DMS79 treated with DMSO at 0.1 percent for 48 hours (cell line): ENCODE measurements at places on chromosomes 3 and 15.

- DNase-seq, result peak; percentile 7
Measured at GRCh38 chr15:75723847-75724660, 11.4 kb upstream of the CSPG4 start.

DNA sequence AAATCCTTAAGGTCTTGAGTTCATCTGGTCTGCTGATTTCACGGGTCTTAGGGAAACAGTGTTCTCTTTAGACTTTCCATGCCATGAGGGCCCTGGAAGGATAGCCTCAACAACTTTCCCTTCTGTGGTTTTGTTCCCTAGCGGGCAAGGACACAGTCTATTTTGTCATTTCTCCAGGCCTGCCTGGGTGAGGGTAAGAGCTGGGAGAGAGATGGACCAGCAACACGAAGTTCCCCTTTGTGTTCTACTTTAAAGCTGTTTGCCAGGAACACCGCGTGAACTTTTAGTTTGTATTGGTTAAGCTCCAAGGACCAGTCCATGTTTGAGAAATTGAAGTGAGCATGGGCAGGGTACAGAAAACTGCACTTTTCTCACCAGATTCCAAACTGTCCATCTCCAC lies 20.9 kb downstream of the ST3GAL6 start:
- DNase-seq, result no peak

GRCh38 chr3:138468886-138469285 lies 34.5 kb downstream of the ESYT3 start:
- peak; percentile 7 for DNase-seq

DNA sequence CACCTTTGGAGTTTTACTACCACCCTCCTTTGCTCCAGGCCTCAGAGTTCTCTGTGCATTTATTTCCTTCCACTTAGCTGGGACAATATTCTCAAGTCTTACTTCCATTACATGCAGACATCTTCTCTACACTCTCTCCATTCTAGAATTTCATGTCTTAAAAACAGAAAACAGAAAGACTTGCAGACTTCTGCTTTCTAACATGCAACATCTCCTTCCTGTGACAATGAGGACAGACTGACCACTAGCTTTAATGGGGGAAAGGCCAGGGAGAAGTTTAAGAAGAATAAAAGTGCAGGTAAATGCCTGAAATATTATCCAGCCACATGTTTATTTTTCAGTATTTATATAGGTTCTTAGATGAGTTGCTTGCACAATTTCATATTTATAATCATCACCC lies 17.1 kb upstream of the CSTA start:
- no peak for DNase-seq

DNA sequence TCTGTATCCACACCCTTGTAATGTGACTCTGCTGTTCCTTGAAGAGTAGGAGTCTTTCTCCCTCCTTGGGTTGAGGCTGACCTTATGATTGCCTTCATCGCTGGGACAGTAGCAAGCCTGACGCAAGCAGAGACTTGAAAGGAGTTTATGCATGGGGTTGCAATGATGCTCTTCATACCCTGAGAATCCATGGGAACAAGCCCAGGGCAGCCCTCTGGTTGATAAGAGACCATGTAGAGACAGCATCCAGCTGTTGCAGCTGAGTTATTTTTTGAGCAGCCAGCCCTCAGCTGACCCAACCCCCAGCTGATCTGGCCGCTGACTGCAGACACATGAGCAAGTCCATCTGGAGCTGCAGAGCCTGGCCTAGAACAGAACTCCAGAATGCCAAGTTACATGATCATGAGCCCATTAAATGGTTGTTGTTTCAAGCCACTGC lies 60.6 kb upstream of the ARNT2 start:
- DNase-seq, result no peak

DNA sequence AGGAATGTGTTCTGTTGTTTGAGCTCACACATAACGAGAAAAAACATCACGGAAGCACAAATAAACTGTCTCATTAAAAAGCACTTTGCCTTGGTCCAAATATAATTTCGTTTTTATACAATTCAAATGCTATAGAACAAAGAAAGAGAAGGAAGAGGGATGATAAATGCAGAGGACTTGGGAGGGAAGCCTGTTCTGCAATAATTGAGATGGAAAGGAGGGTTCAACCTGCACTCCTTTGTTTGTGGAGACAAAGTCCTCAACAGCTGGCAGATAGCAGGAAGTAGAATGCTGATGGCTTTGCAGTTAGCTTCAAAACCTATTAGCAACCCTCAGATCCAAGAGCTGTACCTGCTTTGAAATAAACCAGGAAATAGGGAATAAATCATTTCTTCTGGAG lies 1010.8 kb downstream of the FHIT start:
- peak; percentile 13 for DNase-seq

GRCh38 chr3:64717411-64717810 lies 29.6 kb upstream of the ADAMTS9 start:
- no peak for DNase-seq

GRCh38 chr3:45701172-45701867 lies 12.1 kb downstream of the SACM1L start:
- no peak for DNase-seq

DNA sequence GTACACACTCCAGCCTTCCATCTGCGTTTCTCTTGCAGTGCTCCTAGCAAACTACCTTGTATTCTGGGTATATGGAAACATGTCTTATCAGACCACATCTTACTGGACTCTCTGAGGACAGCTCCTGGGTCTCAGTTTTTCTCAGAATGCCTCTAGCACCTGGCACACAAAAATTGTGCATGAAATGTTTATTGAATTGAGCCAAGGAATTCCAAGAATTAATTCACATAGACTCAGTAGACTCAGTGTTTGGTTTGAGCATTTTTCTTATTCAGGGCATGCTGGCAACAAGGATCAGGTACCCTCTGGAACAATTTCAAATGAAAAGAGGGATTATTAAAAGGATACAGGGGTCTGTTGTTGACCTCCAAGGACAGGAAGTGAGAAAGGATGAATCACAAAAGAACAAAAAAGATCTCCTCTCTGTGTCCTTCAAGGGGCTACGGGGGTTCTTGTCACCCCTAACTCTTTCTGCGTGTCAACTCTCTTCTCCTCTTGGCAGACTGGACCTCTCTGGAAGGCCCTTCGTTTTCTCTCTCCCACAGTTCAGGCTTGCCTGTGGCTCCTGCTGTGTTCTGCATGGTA lies 270.0 kb upstream of the HES1 start:
- DNase-seq, result no peak

DNA sequence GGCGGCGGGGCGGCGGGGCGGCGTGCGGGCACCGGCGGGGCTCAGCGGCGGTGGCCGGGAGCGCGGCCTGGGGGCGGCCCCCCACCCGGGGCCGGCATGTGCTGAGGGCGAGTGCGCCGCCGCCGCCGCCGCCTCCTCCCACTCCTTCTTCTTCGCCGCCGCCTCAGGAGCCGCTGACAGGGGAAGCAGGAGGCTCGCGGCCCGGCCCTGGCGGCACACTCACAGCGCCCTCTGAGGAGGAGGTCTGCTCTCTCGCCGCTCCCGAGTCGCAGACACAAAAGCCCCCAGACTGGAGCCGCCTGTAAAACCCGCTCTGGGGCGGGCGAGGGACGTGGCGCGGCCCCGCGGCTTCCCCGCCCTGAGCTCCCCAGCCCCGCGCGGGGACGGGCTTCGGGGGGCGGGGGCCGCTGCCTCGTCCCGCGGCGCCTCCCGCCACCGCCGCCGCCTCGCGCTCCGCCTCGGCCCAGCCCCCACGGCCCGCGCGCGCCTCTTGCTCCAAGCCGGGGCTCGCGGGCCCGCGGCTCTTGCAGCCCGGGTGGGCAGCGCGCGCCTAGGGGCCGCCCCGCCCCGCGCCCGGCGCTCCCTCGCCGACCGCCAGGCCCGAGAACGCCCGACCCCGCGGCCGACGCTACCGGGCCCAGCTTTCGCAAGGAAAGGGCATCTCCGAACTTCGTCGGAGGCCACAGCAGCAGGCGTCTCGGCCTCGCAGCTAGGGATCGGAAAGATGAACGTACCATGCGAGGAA lies at the start of gene PYGO1:
TSS of gene PYGO1 (minus strand) at position 276 of the 745 bp plus-strand sequence. CDS start 462 bp downstream, outside the sequence.
- peak; percentile 13 for DNase-seq

DNA sequence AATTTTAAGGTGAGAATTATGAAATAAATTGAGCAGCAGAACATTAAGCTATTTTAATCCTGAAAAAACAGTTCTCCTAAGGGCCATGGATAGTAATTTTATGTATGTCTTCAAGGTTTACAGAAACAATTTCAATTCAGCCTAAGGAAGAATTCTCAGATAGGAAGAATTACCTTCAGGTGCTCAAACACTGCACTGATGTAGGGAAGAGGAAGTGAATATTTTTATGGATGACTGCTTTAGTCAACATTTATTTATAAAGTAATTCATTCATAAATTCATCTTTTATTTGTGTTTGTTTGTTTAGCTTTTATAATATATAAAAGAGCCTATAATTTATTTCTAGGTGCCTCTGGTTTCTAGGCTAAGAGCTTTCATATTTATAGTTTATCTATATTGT lies 620.7 kb downstream of the NAALADL2 start:
- no peak for DNase-seq

DNA sequence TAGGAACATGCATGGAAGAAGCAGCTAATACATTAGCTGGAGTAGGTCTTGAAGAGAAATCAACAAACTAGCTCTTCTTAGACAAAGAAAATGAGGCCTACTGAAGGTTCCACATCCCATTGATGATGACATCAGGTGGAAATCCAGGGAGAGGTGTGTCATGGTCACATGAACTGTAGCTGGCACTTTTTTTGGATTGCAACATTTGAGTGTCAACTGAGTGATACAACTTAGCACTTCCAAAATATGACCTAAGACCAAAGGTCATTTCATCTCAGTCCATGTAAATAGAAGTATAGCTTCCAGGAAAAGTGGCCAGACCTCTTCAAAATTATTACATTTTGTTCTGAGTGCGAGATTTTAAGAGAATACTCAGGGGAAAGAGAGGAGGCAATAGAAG lies 117.2 kb upstream of the MEIS2 start:
- DNase-seq, result no peak

- no peak for DNase-seq
Measured at GRCh38 chr3:69292959-69293574, 92.8 kb downstream of the FRMD4B start.

GRCh38 chr3:190746986-190747385 lies 115.5 kb downstream of the GMNC start:
- no peak for DNase-seq

DNA sequence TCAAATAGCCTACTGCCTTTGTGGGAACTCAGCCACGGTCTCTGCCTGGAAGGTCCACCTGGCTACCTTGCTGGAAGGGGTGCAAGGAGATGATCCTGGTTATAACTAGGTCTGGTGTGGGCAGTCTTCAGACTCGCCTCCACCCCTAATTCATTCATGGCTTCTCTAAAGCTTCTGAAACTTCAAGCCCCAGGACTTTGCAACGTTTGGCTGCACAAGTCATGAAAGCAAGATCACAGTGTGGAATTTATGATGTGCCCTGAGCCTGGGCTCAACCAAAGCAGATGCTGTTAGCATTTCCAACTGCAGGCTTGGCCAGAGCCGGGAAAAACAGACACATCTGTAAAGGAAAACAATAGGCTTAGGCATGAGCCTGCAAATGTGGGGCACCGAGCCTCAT lies 200.4 kb upstream of the WNT5A start:
- DNase-seq, result no peak

DNA sequence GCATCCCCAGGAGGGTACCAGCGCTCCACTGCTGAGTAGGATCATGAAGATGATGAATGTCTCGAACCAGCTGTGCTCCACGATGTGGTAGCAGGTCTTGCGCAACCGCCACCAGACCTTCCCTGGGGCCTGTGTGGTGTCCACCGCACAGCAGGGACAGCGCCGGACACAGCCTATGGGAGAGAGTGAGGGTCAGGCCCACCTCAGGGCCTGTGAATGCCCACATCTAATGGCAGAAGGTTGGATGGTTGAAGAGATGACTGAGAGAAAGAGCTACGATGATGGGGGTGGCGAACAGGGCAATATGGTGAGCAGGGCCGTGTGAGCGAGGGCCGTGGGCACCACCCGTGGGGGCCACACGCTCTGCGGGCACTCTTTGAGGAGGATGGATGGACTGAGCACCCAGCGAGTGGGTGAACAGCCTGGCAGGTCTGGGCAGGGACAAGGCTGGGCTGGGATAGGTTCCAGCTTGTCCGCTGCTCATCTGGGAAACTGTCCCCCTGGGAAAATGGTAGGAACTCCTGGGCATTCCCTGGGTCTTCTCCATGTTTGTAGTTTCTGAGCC lies 74.1 kb downstream of the SCN5A start:
- no peak for DNase-seq

DNA sequence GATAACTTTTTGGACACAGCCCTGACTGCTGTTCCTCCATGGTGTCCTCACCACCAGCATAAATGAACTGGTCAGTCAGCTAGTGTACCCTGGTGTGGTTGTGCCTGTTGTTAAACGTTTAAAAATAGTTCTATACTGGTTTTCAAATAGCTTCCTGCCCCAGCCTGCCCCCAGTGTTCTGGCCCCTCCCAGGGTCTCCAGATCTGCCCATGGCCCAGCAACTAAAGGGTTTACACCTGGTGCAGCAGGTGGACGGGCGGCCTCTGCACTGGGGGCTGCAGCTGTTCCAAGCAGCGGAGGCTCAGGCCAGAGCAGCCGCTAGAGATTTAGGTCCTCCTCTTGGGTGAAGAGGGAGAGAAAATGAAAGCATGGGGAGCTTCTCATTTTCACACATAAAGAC lies 6.1 kb upstream of the NR2E3 start:
- DNase-seq, result no peak

GRCh38 chr15:43955140-43955539 lies 128.3 kb downstream of the WDR76 start:
- no peak for DNase-seq

DNA sequence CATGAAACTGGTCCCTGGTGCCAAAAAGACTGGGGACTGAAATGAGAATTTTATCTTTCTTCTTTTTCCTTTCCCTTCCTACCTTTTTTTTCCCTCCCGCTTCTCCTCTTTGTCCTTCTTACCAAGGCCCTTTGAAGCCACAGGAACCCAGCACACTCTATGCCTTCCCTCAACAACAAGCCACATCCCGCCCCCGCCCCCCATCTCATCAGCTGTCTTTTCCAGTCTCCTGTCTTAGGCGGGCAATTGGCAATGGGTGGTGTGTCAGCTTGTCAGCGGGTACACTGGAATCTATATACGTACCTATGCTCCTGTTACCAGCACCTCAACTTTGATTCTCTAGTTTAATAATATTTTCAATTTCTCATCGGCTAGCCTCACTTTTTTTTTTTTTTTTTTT lies 56.3 kb upstream of the CHD2 start:
- no peak for DNase-seq

- DNase-seq, result no peak
Measured at GRCh38 chr3:27607370-27607769, 114.8 kb downstream of the EOMES start.

GRCh38 chr3:50388720-50389413 lies 29.5 kb upstream of the TMEM115 start:
- DNase-seq, result no peak

DNA sequence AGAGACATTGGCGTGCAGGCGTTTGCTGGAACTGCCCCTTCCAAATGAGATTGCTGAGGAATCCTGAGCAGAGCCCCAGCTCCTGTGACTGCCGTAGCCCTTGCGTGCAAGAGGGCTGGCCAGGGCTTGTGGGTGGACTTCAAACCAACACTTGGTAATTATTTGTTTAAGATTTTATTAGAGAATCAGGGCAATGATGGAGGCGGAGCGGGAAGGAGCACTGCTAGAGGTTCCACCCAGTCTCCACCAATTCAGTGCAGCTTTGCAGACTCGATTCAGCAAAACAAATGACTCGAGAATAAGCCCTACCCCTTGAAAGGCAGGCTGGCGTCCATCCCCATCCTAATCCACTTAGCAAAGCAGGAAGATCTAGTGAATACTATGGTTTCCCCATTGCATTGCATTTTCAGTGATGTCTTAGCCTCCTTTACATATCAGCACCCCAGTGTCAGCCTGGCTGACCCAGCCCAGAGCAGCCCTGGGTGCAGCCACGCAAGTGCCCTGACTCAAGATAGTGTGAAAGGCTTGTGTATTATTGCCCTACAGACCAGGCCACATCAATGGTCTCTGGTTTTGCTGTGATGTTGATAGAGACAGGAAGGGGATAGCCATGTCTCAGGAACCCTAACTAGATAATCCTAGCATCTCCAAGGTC lies 26.0 kb downstream of the GLDN start:
- no peak for DNase-seq
